ENCODE measurements at places on chromosomes 12 and 14.

DNA sequence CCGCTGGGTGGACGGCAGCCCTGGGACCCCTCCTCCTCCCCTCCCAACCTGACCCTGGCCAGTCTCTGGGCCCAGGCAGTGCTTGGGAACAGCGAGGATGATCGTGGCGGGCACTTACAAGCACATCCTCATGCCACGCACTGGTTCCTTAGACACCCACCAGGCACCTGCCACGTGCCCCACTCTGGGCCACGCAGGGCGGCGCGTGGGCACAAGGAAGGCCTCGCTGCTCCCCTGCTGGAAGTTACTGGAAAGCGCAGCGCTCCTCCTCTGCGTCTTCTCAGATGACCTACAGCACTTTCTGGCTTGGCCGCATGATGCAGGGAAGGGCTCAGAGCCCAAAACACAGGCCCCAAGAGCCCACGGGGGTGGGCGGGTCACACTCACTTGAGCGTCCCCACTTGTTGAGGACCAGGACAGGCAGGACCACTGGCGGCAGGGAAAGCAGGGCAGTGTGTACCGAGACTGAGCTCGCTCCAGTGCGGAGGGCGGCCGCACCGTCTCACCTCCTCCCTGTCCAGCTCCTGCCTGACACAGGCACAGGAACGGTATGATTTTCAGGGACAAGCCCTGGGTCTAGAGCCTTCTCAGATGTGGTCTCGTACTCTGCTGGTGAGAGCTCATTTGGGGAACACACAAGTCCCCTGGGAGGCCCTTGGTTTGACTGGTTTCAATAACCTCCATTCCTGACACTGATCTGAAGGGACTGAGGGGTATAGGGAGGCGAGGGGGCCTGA is 128.3 kb upstream of the EVL start:
- DNase-seq = no peak

GRCh38 chr12:124190312-124191023 is 104.4 kb upstream of the RFLNA start:
- DNase-seq = no peak

- no peak for DNase-seq
Observed at GRCh38 chr14:56026506-56026905, 91.7 kb upstream of the PELI2 start.

GRCh38 chr12:117518594-117519270 is 157.3 kb upstream of the NOS1 start:
- DNase-seq = no peak

GRCh38 chr12:28036940-28037339 is 64.4 kb upstream of the PTHLH start:
- no peak for DNase-seq

DNA sequence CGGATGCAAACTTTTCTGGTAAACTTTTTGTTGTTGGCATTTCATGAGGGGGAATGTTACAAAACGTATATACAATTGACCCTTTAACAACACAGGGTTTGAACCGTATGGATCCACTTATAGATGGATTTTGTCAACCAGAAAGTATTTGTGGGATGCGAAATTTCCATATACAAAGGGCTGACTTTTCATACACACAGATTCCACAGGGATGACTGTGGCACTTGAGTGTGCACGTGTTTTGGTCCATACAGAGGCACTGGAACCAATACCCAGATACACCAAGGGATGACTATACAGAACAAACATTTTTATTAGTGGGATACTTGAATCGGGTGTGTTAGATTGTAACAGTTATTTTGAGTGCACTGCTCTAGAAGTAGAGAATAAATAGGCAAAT is 29.8 kb upstream of the CCT2 start:
- no peak for DNase-seq

DNA sequence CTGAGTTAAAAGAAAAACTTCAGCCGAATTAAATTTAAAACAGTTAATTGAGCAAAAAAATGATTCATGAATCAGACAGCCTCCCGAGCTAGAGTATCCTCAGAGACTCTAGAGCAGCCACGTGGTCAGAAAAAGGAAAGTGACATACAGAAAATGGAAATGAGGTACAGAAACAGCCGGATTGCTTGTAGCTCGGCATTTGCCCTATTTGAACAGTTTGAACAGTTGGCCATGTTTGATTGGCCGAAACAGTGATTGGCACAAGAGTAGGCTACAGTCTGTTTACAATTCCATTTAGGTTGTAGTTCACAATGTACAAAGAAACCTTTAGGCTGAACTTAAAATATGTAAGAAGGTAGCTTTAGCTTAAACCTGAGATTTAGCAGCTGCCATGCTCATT is 12.9 kb upstream of the OXA1L start:
- no peak for DNase-seq

DNA sequence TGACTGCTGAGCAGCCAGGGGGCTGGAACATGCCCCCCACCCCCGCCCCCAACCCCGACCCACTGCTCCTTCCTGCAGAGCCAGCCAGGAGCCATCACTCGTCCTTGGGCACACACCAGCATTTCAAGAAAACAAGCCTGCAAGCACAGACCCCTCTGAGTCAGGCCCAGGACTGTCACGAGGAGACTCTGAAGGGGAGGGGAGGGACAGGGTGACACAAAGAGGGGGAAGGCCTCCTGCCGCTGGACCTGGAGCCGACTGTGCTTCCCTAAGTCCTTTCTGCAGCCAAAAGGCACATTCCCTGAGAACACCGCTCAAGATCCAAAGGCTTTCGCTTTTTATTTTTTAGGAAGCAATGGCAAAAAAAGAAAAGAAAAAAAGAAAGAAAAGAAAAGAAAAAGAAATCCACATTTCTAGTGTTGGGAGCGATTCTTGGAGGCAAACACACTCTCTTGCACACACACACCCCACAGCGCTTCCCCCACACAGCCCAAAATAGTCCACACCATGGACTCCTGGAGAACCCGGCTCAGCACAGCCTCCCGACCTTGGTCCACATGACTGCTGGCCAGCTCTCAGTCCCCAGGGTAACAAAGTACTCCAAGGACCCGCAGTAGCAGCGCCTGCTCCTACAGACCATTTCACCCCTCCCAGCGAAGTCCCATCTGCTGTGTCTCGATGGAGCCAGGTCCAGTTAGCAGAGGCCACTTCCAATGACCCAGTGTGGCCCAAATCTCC is 101.7 kb downstream of the DPF3 start:
- DNase-seq = no peak

DNA sequence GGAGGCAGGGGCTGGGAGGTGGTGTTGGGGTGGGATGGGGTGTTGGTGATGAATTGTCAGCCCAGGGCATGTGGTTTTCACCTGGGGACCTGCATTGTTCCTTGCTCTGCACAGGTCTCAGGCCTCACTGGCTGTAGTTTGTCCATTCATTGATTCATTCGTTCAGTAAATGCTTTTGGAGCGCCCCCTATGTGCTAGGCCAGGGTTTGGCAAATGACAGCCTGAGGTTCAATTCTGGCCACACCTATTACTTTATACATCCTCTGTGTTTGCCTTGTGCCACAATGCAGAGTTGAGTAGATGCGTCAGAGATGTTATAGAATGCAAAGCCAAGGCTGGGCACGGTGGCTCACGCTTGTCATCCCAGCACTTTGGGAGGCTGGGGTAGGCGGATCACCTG is 4.7 kb downstream of the ADCK1 start:
- DNase-seq = no peak

- DNase-seq = no peak
Observed at GRCh38 chr12:68800294-68800693, 7.7 kb upstream of the MDM2 start.

DNA sequence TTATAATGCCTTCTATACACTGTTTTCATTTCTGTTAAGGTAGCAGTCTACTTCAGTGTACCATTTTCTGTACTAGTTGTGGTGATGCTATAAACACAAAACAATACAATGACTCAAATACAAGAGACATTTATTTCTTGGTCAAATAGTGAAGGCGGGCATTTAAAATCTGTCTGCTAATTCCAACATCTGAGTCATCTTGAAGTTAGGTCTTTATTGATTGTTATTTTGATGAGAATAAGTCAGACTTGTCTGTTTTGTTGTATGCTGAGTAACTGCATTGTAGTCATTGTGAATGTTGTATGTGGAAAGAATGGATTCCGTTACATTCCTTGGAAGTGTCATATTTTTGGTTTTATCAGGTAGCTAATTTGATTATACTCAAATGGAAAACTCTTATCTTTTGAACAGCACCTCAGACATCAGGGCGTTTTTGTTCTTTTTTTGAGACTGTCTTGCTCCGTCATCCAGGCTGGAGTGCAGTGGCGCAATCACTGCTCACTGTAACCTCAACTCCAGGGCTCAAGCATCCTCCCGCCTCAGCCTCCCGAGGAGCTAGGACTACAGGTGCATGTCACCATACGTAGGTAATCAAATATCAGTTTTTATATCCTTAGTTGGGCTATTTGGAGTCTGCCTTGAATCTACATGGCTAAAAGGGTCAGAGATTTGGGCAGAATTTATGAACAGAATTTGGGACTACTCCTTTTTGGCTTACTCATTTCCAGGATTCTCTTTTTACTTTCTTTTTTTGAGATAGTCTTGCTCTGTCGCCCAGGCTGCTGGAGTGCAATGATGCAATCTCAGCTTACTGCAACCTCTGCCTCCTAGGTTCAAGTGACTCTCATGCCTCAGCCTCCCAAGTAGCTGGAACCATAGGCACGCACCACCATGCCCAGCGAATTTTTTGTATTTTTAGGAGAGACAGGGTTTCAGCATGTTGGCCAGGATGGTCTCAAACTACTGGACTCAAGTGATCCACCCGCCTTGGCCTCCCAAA is 56.8 kb downstream of the PAPLN start:
- DNase-seq = no peak

DNA sequence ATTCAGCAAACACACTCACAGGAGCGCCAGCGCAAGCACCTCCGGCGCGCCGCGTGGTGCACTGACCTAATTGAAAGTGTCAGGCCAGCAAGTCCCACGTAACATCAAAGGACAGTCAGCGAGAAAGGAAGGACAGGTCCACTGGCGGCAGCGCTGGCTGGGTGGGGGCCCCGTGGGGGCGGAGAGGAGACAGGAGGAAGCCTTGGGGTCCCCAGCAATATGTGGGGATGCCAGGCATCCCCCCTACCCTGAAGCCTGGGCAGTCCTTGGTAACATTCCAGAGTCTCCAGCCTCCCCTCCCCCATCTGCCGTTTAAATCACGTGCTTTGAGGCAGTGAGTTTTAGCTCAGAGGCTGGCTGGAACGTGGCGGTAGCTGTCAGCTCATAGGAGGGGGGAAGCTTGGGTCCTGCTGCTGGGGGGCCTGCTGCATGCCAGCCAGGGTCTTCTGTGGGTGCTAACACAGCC is 159.2 kb downstream of the CALM1 start:
- no peak for DNase-seq

DNA sequence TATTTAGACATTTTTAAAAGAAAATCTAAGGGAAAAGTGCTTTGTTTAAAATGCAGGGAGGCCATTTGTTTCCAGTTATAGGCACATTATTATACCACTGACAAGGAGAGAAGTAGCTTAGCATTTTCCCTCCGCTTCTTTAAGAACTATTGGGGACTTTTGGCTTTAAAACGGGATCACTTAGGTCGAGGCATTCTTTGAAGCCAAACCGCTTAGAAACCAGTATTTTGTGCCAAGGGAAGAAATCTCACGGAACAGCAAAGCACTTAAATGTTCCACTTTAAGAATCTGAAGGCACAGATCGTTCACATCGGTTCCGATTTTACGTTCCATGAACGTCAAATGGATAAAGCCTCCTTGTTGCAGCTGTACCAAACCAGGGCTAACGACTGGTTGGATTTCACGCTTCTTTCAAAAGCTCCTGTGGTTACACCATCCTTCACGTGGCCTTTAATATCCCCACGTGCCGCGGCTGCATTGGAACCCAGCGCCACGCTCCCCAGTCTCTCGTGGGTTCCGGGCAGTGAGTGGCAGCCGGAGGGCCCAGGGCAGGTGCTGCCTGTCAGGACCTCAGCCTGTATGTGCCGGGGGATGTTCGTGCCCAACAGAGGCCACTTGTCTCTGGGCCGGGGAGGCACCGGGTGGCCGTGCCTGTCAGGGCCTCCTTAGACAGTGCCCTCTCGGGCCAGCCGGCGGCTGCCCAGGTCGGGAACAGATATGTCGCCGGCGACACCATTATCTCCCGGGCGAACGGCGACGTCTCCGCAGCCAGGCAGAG is 195.4 kb downstream of the KIF26A start:
- no peak for DNase-seq
